ENCODE measurements at places on chromosomes 11 and 22.

DNA sequence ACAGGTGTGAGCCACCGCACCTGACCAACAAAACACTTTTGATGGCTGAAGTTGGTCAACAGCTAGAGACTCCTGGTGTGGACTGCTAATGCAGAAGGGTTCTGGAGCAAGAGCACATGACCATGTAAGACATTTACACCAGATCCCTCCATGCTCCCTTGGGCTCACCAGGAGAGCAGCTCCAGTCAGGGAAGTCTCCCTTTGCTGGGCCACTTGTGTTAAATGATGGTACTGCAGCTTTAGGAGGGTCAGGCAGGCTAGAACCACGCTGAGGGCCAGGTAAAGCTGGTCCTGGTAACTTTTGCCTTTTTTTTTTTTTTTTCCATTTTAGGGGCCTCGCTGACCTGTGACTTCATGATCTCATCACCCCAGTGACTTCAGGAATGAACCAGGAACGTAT, 146.4 kb downstream of the FBXO7 start:
- no peak for DNase-seq

DNA sequence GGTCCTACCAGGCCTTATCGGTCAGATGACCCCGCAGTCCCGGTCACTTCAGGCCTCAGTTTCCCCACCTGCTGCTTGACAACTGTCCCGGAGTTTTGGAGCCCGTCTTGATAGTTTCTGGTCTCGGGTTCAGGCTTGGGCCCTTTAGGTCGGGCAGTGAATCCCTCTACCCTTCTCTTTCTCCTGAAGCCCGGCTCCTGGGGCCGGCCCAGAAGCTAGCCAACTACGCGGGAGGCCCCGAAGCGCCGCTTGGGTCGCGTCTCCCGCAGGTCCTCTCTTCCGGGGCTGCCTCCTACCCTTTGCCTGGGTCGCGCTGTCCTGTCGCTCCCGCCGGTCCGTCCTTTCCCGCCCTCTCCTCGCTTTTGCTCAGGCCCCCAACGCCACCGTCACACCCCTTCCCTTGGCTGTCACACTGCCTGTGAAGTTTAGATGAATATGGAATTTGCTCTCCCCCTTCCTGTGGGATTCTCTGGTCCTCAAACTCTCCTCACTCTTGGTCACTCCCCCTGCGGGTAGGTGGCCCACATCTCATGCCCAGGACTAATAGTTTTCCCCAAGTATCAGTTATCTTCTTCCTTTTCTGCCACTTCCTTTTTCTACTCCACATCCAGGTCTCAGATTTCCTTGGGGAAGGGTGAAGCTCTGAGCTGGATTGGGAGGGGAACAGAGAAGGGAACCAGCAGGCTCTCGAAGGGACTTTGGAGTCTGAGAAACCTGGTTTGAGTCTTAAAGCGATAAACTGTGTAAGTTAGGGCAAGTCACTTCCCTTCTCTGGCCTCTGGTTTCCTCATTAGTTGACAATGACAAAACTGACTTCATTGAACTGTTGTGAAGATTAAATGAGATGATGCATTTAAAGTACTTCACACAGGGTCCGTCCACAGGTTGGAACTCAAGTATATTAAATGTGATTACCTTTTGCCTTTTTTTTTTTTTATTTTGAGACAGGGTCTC, 790 bp downstream of the RAB1B start:
- no peak for DNase-seq

- no peak for DNase-seq
These were observed 74.7 kb upstream of the B3GAT1 start for GRCh38 chr11:134486704-134487103.

DNA sequence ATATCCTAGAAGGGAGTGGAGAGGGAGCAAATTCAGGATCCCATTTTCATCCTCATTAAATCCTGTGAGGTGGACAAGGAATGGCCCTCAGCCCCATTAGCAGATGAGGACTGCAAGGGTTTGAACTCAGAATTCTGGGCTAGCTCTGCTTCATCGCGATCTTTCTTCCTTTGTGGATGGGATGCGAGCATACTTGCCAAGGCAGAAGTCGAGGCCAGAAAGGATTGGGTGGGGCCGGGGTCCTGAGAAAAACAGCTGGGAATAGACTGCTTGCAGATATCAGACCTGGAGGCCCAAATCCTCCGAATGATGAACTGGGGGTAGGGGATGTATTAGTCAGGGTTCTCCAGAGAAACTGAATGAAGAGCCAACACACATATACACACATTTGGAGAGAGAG, 179.0 kb downstream of the CHST1 start:
- no peak for DNase-seq

DNA sequence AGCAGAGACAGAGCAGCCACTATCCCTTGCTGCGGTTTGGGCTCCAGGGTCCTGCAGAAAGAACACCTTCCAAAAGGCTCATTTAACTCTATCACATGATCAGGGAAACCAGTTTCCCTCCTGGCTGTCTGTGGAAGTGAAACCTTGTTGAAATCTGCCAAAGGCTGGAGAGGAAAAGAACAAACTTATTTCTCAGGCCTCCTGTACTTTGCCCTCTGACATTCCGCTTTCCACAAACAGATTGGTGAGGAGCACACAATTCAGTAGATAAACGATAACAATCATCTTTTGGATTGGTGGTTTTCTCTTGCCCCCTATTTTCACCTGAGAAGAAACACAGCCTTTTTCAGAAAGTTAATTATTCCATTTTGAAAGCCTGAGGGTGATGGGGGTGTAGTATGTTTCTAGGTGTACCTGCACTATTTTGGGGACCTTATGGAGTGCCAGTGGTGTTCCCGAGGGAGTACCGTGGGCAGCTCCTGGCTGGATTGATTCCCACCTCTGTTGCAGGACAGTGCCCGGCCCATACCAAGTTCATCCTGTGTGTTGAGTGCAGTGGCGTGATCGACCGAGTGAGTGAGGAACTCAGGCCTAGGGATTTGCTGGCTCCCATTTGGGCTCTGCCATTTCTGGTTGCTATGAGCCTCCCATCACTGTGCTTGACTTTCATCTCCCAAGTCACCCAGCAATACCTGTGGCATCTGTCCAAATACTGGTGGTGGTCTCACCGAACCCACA, 102.0 kb downstream of the TBC1D22A start:
- DNase-seq, result no peak
